ENCODE measurements at places on chromosomes 5 and 9.

GRCh38 chr9:35972093-35972492 lies 14.1 kb upstream of the OR2S2 start:
- DNase-seq = no peak

GRCh38 chr5:32521481-32521880 lies 63.9 kb upstream of the SUB1 start:
- no peak for DNase-seq

DNA sequence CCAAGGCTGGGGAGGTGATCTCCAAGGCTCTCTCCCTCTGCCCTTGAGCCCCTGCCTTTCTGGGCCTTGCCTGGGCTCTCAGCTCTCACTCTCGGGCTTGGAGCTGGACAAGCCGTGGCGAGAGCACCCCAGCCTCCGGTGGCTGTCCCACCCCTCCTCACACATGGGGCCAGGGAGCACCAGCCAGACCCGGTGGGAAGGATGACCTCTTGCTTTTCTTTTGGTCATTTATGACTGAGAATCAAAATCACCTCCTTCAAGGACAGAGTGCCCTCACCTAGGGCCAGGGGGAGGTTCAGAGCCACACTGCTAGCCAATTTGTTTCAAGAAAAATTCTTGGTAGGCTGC lies 14.1 kb downstream of the TCF7 start:
- no peak for DNase-seq

GRCh38 chr5:1010641-1011046 lies 2.0 kb downstream of the NKD2 start:
- DNase-seq = no peak

DNA sequence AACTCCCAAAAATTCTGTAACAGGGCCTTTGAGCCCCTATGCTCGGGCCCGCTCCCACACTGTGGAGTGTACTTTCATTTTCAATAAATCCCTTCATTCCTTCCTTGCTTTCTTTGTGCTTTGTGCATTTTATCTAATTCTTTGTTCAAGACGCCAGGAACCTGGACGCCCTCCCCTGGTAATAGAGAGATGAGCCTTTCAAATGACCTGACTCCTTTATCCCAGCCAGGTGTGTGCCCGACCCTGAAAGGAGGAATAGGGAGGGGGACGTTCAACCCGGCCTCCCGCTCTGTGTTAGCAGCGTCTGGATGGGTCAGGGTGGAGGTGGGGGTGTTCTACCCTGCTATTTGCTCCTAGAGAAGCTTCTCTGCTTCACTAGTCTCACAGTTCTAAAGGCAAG lies 53.9 kb downstream of the FXN start:
- DNase-seq = no peak

DNA sequence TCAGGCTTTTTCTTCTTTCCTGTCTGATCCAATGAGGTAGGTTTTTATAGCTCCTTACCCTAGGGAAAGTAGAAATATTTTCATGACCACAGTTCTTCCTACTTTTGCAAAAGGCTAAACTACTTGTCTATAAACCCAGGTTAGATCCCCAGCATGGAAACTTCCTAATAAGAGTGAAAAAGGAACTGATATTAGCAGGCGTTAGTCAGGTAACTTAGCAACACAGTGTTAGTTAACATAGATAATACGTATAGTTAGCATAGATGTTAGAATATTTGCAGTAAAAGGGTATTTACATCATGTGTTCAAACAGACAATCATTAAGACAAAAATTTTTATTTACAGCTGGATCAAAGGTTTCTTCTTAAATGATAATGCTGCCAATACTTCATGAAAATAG lies 162.9 kb upstream of the DAB2 start:
- no peak for DNase-seq

DNA sequence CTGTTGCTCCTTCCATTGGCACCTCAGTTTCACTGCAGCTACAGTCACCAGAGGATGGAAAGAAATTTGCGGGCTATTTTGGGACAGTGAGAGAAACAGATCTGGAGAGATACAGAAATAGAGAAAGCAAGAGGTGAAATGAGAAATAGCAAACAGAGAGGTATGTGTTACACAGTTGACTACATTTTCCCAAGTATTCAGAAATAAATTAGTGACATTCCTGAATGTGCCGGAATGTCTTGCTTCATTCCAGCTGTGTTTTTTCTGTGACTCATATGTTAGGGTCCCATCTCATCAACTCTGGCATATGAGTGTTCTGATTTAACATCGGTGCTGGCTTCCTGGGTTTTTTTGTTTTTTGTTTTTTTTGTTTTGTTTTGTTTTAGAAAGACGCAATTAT lies 63.8 kb upstream of the ZNF462 start:
- peak; percentile 66 for DNase-seq

GRCh38 chr9:26685818-26686217 lies 206.8 kb downstream of the CAAP1 start:
- no peak for DNase-seq

DNA sequence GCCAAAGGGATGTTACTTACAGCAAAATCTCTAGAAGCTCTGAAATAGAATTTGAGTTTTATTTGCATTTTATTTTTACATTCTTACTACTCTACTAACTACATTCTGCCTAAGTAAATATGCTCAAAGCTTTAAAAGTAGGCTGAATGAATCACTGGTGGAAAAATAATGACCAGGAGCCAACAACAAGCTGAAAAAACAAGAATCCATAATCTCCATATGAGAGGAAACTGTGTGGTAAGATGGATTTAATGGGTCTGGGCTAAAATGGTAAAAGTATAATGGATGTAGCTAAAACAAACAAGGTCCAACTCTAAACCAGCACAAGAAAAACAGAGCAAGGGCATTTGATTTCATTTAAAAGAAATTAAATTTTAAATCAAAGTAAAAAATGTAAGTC lies 525.8 kb upstream of the FTMT start:
- no peak for DNase-seq

- DNase-seq = no peak
These were observed 10.4 kb downstream of the CD74 start for GRCh38 chr5:150402229-150402773.

Measured in AG08396 (cell line).